NCI-H1048 (cell line): ENCODE measurements at places on chromosomes 12 and 14.

- no peak for DNase-seq
Observed at GRCh38 chr12:82522762-82523161, 163.9 kb upstream of the TMTC2 start.

DNA sequence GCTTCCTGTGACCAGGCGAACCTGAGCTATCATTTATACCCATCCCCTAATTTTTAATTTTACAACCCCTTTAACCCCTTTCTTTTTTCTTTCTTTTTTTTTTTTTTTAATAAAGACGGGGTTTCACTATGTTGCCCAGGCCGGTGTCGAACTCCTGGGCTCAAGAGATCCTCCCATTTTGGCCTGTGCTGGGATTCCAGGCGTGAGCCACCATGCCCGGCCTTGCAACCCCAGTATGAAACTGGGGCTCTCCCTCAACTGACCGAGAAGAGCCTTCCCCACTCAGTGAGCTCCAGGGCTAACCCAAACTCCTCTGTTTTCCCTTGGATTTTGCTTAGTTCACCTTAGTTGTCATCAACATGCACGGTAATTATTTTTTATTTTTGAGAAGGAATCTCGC lies 992 bp downstream of the CPSF2 start:
- no peak for DNase-seq

GRCh38 chr12:10612984-10613348 lies 443 bp downstream of the MAGOHB start:
- no peak for DNase-seq

DNA sequence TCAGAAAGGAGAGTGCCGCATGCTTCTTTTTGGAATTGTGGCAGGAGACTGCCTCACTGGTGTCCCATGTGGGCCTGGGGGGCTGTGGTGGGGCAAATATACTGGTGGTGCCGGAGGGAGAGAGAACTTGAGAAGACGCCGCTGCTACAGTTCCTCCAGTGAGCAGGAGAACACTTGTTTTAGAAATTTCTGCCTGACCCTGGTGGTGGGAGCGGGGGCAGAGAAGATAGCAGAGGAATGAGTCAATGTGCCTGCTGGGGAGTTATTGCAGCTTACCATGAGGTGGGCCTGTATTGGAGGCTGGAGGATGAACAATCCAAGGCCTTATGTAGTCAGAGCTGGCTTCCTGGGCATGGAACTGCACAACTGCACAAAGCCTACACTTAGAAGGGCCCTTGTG lies 211.8 kb downstream of the SNAPC1 start:
- no peak for DNase-seq

- no peak for DNase-seq
Observed at GRCh38 chr12:52318241-52318990, 2.8 kb downstream of the KRT83 start.

- DNase-seq = no peak
Observed at GRCh38 chr12:1161197-1161596, 170.2 kb downstream of the ERC1 start.

DNA sequence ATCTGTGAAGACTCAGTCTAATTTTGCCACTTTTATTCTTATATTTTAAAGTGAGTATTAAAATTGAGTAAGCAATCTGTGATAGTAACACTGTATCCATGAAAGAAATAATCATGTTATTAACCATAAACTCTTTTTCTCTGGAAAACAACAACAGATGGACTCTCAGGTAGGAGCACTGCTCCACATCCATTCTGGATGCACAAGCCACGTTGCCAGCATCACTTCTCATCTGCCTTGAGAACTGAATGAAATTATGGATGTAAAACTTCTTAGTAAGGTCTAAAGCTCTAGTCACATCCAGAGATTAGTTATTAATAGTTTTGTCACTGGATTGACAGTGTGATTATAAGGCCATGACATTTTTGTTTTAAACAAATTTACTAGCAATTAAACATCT lies 489.1 kb upstream of the SYT1 start:
- DNase-seq = no peak

DNA sequence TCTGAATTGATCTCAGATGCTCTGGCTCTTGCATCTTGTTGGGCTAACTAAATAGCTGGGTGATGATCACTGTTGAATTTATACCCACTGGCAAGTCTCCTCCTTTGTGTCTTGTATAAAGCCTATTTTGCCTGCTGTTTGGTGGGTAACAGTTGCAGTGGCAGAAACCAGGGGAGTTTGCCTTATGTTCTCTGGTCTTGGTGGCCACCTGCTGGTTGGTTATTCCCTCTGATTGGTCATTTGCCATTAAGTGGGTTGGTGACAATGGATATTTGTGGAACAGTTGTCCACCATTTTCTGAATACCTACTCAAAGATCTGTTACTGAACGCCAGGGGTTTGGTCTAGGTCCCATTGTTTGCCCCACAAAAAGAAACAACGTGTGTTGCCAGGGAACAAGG lies 52.1 kb downstream of the AVPR1A start:
- DNase-seq = no peak

- DNase-seq = no peak
Observed at GRCh38 chr12:111268738-111269572, 99.9 kb downstream of the PHETA1 start.

GRCh38 chr14:71734076-71734475 lies 198.2 kb upstream of the RGS6 start:
- DNase-seq = no peak

- no peak for DNase-seq
Observed at GRCh38 chr12:89923091-89923490, 214.5 kb upstream of the ATP2B1 start.

GRCh38 chr12:25970916-25971653 lies 12.6 kb downstream of the RASSF8 start:
- DNase-seq = no peak

- DNase-seq = no peak
Observed at GRCh38 chr14:32259368-32260013, 56.4 kb upstream of the RNU6-8 start.

- DNase-seq = no peak
Observed at GRCh38 chr14:95828649-95829265, 47.9 kb upstream of the TUNAR start.

DNA sequence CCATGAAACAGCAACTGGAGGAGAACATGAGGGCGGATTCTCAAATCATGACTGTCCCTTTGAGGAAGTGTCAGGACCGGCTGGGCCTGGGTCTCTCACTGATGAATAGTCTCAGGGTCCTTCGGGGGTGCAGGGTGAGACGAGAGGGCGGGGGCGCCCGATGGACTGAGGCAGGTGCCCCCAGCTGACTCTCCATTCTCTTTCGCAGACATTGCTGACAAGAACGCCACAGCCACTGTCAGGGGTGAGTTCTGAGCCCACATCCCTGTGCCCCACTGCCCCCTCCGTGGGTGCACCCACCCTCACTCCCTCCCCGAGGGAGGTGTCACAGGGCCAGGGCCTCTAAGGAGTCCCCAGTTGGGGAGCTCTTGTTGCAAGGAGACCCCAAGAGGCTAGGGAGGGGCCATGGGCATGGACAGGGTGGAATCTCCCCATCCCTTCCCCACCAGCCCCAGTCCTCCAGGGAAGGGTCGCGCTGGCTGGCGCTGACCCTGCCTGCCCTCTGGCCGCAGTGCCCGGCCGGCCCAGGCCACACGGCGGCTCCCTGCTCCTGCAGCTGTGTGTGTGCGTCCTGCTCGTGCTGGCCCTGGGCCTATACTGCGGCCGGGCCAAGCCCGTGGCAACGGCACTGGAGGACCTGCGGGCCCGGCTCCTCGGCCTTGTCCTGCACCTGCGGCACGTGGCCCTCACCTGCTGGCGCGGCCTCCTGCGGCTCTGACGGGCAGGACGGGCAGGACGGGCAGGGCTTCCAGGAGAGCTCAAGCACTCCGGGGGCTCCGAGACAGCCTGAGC lies 8.7 kb downstream of the C14orf180 start:
- no peak for DNase-seq

GRCh38 chr14:79585845-79586244 lies 625.5 kb downstream of the DIO2 start:
- peak; percentile 12 for DNase-seq

DNA sequence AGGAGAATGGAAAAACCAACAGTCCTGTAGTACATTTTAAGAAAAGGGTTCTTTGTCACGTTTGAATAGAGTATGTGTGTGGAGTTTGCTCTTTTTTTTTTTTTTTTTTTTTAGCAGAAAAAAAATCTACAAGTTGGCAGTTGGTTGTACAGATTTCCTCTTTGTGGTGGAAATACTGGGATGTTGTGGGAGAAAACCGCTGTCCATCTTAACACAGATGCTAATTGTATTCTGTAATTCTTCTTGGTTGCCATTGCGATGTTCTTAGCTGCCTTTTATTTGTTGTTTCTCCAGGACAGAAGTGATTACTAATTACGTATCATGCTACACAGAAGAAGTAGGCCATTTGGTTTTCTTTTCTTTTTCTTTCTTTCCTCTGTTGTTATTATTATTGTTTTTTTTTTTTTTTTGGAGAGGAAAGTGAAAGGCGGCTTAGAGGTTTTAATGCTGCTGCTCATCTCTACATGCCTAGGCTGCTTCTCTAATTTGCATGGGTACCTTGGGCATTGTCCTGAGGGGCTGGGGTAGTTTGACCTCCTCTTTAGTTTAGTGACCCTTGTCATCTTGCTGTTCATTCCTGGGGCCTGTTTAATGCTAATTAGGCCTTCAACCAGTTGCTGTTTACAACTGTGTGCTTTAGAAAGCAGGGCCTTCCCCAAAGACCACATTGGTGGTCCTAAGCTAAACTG lies 94.7 kb downstream of the TMTC2 start:
- no peak for DNase-seq

- no peak for DNase-seq
Observed at GRCh38 chr12:132227782-132228475, 83.7 kb downstream of the NOC4L start.

DNA sequence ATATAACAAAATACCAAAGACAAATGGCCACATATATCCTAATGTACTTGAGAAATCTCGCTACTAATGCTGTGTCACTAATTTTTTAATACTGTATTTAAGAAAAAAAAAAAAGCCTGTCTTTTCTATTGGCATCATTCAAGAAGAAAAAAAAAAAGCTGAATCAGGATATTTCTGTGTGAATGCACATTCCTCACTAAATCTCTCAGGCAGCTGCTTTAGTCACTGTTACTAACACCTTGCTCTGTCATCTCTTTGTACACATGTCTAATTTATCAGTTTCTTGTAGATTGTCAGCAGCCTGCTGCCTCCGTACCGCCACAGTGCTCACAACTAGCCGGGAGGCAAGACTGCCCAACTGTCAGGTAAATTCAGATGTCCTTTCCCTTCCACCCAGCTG lies 32.0 kb upstream of the FGD4 start:
- DNase-seq = no peak

DNA sequence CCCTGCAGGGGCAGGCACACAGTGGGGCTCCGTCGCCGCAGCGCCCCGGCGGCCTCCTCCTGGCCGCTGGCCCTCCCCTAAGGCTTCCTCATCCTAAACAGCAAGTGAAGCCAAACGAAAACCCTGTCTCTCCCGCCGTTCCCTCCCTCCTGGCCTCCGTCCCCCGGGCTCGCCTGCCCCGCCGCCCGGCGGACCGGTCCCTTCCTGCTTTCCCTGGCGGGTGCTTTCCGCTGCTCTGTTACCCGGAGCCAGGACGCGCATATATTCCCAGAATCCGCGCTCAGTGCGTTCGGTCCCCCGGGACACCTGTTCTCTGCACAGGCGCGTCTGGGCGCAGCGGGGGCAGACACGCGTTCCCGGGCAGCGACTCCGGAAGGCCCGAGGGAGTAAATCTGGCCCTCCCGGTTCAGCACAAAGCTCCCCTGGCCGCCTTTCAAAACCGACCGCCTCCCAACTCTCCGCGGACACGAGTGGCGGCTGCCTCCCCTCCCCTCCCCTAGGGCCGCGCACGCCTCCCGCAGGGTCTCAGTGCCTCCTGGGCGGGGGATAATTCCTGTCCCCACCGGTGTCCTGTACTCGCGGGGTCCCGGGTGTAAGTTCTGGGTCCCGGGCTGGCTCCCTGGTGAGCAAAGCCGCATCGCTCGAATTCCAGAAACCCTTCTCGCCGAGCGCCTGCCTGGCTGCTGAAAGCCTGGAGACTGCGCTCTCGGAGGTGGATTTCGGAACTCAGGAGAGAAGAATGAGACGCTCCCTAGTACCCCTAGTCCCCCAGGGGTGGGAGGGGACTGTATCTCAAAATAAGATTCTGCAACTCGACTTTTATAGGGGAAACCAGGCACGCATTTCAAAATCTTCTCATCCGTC lies 21.4 kb upstream of the CEP170B start:
- no peak for DNase-seq

- no peak for DNase-seq
Observed at GRCh38 chr12:42575717-42576116, 13.8 kb downstream of the PRICKLE1 start.

- DNase-seq = no peak
Observed at GRCh38 chr12:130398100-130398848, 60.6 kb downstream of the PIWIL1 start.

DNA sequence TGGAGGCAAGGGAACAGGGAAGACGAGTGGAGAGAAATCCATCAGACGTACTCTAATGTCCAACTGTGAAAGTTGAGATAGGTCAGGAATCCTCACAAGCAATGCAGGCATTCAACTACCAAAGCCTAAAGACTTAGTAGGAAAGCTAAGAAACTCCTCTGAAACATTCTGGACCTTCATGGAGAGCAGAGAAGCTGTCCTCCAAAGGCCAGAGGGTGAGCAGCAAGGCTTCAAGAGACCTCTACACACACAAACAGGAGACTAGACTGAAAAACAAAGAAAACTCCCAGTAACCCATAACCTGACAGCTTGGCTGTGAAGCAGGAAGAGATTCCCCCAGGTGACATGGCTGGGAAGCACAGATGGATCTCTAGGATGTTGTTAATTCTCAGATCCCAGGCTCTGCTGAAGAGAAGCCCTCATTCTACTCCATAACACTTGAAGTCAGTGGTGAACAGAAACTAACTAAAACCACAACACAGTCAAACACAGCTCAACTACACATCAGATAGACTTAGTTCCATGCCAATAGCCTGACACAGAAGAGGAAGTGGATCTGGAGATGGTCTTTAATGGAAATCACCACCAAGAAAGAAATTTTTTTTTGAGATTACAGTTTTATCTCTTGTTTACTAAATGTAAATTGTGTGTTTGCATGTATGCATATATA lies 23.2 kb upstream of the LYZ start:
- DNase-seq = no peak

DNA sequence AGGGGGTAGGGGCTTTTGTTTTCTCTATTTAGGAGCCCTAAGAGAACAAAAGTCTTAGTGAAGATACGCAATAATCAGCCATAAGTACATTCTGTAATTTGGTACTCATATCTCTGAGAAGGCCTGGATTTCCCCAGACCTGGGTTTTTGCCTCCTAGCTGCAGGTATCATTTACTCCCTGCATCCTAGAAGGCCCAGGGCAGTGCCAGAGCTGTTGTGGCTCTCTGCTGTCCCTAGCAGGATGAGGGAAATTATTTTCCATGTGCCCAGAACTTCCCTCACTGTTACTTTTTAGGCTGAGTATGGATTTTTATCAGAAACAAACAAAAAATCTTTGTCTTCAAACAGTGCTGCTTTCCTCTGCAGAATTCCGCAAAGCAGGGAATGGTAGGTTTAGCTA lies 192.5 kb upstream of the SYT1 start:
- no peak for DNase-seq

DNA sequence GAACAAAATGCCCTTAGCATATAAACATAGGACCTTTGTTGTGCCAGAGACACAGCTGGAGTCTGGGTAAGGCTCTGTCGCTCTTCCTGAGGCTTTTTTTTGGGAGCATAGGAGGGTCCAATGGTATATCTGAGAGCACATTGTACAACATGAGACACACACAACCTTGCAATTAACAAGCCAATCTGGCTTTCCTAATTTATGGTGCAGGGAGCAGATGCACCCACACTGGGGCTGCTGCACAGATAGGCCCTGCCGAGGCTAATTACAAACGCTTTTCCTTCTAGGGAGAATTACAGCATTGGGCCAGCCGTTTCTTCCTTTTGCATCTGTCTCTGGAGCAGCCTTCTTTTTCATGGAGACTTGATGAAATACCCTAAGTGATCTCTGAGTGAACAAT lies 75.0 kb upstream of the OVCH1 start:
- no peak for DNase-seq
